Dorsolateral prefrontal cortex (tissue), 122 donors: ENCODE measurements at places on chromosomes 7 and 10.

DNA sequence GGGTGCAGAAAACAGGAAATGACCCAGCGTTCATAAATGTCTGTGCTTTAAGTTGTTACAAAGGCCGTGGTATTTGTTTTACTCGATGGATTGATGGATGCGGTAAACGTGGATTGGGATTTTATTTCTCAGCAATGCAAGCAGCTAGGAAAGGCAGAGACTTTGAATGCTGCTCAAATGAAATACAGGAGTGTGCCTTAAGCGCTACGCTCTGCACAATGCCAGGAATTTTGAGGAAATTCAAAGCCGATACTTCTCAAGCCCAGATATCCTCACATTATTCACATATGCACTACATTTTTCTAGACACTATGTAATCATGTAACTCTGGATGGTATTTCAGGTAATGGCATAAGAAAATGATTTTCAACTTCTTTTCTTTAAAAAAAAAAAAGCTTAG, 514.3 kb upstream of the ADARB2 start:
- no peak for DNase-seq

DNA sequence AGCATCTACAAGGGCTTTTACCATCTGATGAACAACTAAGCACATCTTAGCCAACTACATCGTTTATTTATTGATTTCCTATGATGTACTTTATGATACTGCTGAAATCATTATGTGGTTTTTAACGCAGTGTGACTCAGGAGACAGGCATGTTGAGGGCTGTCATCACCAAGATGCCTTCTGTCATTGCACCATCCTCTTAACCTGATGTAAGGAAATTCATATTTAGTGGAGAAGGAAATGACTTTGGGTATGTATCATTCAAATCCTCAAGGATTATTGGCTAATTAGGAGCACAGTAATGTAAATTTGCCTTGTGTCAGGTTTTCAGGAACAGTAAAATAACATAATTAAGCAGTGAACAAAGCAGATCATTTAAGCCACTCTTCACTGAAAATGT, 138.5 kb upstream of the MGMT start:
- DNase-seq: no peak

DNA sequence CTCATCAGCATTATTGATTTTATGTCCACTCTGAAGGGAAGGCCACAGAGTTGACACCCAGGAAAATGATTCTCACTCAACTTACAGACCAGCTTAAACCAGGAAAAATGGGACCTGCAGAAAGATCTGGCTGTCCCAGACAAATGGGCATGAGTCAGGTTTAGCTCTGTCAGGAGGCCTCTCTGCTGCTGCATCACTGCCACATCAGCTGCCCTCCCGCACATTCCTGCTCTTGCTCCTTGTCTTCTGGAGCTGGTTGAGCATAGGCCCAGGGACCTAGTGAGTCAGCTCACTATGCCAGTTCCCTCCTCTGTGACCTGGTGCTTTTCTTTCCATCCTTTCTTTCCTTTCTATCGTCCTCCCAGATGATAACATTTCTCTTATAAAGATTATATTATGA, 18.8 kb upstream of the SMNDC1 start:
- no peak for DNase-seq

GRCh38 chr10:129502448-129502847, 35.4 kb downstream of the MGMT start:
- DNase-seq: no peak
